NCI-H1092 treated with DMSO at 0.1 percent for 48 hours (cell line): ENCODE measurements at places on chromosomes 11 and 22.

DNA sequence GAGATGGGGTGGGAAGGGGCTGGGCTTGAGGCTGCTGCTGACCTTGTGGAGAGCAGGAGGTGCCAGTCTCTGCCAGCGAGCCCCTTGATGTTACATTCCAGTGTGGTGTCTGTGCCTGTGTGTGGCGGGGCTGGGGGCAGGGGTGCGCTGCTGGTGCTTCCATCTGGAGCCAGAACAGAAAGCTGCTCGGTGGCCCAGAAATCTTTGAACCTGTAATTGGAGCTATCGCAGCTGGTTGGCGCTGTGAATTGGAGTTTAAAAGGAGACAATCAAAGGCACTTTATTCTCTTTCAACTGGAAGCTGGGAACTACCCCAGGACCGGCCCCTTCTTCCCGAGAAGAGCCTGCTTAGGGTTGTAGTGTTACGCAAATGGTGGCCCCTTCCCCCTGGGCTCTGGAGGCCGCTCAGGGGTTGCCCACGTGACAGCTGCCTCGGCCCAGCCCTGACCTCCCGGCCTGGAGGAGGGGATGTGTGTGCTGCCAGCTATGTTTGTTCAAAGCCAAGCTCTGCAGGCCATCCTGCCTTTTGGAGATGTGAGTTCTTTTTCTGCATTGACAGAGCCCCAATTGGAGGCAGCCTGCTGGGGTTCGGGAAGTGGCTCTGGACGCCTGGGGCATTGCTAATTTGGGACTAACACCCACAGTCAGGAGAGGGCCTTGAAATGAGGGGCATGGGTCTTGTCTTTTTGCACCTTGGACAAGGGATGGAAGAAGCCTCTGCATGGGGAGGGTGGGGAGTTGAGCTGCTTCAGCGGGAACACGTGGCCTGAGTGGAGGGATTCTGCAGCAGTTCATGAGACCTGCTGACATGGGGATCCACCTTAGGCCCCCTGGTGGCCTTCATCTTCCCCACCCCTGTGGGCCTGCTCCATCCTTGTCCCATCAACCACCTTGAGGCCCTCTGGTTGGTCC lies 14.0 kb upstream of the ARSA start:
- DNase-seq: no peak

DNA sequence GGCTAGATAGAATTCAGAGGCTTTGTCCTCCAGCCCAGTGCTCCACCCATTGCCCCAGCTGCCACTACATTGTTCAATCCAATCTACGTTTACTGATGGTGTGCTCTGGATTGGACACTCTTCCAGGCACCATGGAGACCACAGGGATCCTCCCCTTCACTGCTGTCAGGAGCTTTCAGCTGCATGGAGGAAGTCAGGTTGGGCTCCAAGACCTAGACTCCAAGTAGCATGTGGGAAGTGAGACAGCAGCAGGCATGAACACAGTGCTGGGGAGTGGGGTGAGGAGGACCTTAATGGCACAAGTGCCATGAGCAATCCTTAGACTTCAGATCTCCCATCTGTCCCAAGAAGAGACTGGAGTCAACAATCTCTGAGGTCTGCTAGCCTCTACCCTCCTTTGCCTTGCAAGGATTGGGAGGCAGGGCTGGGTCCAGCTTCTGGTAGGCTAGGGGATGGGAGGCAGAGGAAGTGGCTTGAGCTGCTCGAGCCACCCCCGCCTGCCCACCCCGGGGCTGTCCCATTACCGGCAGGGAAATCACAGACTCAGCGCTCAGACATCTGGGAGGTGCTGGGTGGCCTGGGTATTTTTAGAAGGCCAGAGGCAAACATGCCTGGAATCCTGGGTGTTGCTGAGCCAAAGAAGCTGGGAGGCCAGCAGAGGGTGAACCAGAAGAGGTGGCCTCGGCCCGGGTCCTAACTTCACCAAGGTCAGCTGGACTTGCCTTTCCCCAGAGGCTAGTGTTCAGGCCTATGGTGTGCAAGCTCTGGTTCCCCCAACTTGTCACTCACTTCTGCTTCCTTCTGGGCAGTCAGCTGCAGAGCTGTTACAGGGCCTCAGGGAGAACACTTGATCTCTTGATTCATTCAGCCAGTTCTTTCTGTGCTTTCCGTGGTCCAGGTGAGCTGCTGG lies 15.2 kb upstream of the FCHSD2 start:
- DNase-seq: no peak

DNA sequence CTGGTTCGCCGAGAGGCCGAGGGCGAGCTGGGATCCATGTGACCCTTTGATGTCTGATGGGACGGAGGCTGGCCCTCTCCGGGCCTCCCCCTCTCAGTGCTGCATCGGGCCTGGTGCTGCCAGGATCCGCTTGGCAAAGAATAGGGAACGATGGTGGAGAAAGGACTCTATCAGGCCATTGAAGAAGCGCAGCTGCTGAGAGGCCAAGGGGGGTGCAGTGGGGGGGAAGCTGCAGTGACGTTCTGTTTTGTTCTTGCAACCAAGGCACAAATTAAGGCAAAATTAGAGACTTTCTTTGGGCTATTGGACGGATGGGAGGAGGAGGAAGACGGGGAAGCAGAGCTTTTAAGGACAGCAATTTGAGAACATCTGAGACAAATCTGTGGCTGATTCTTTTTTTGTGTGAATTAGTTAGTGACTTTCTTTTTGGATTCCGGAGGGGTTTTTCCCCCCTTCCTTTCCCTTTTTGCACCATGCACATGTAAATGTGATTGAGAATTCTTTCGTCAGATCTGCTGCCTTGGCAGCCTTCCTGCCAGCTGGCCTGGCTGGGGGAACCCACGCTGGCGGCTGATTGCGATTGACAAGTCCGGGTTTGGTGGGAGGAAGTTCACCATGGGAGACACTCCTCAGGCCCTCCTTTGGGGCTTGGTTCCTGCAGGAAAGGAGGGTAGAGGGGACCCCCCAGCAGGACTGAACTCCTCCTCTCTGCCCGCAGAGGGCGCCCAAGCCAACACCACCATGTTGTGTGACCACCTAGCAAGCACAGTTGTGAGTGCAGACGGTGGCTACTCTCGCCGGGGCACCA lies 214.6 kb downstream of the NTM start:
- DNase-seq: no peak

- no peak for DNase-seq
Observed at GRCh38 chr11:86760577-86760976, 39.8 kb upstream of the PRSS23 start.

- no peak for DNase-seq
Observed at GRCh38 chr22:44337678-44338004, 24.9 kb upstream of the SHISAL1 start.

- no peak for DNase-seq
Observed at GRCh38 chr22:49321477-49322055, 506.1 kb downstream of the BRD1 start.

- no peak for DNase-seq
Observed at GRCh38 chr22:21069375-21069774, 23.6 kb downstream of the LRRC74B start.

DNA sequence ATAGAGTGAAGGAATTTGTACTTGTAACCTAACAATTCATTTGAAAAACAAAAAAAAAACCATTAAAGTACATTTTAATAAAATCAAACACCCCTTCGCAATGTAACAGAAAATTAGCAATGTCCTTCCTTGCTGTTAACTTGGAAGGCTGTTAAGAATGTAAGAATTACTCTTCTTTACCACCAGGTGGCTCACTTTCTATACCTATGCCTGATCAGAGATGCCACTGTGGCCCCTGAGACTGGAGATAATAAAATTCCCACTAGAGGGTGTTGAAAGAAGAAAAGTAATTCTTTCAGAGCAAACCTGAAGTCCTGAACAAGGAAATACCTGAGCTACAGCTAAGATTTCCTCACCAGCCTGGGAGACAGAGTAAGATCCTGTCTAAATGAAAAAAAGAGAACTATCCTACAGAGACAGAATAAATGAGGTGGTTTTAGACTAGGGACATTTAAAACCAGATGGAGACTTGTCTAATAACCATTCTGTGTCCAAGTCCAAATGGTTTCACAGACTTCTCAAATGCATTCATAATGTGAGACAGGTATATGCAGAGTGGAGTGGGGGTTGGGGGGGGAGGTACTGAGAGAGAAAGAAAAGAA lies 1089.3 kb downstream of the FAM181B start:
- DNase-seq: peak; percentile 26

- DNase-seq: no peak
Observed at GRCh38 chr11:73415854-73416615, 39.8 kb downstream of the RELT start.

GRCh38 chr11:35029979-35030682 lies 108.8 kb upstream of the CD44 start:
- no peak for DNase-seq

- no peak for DNase-seq
Observed at GRCh38 chr22:44207981-44208317, 27.2 kb downstream of the PARVG start.

GRCh38 chr22:27163162-27164137 lies 506.1 kb downstream of the MIAT start:
- DNase-seq: no peak

- no peak for DNase-seq
Observed at GRCh38 chr11:102564110-102564509, 33.6 kb upstream of the MMP7 start.

DNA sequence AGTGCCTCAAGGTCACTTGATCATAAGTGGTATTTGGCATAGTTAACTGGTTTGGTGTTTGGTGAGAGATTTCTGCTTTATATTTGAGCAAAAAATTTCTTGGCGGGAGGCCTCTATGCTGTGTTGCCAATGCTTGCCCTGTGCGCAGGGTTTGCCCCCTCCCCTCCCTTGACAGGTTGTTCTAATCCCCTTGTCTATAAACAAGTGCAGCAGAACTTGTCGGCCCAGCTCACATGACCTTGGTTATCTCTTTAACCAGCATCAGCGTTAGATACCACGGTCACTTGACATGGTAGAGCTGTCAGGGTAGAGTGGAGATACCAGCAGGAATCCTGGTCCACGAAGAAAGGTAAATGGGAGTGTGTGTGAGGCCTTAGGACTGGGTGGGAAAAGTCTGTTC lies 35.6 kb downstream of the MARK2 start:
- DNase-seq: no peak

DNA sequence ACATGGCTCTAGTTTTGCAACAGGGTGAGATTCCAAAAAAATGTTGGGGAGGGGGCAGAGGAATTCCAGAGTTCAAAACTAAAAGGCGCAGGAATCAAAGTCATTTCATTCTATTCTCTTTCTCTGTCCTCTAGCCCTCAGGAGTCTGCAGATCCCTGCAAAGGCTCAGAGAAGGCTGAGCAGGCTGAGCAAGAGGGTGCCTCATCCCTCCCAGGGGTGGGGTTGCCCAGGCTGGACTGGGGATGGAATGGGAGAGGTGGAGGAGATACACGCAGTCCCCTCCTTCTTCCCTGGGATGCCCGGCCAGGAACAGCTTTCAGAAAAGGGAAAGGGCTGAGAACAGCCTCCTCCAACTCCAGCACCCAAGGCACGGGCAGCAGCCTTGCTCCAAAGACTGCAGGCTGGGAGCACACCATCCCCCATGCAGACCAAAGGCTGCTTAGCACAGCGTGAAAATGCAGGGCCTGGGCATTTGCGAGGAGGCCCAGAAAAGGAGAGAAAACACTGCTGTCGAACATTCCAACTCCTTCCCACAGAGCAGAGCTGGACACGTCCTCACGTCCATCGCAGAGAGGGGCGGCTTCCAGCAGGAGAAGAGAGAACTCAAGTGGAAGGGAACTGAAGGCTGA lies 51.8 kb downstream of the MN1 start:
- no peak for DNase-seq

DNA sequence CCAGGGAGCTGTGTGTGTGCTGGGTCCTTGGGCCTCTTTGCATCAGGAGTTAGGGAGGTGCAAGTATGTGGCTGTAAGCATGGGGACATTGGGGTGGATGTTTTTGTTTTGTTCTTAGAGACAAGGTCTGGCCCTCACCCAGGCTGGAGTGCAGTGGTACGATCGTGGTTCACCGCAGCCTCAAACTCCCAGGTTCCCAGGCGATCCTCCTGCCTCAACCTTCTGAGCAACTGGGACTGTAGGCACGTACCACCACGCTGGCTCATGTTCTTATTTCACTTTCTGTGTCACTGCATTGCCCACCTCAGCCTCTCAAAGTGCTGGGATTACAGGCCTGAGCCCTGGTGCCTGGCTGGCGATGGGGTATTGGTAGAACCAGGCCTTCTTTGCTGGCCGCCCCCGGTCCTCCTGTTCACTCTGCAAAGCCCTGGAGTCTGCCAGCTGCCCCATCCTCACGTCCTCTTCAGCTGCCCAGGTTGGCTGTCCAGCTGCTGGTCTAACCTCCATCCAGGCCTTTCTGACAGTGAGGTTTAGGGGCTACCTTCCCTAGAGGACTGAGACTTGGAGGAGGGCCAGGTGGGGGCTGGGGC lies 851 bp upstream of the GRAMD4 start:
- no peak for DNase-seq

DNA sequence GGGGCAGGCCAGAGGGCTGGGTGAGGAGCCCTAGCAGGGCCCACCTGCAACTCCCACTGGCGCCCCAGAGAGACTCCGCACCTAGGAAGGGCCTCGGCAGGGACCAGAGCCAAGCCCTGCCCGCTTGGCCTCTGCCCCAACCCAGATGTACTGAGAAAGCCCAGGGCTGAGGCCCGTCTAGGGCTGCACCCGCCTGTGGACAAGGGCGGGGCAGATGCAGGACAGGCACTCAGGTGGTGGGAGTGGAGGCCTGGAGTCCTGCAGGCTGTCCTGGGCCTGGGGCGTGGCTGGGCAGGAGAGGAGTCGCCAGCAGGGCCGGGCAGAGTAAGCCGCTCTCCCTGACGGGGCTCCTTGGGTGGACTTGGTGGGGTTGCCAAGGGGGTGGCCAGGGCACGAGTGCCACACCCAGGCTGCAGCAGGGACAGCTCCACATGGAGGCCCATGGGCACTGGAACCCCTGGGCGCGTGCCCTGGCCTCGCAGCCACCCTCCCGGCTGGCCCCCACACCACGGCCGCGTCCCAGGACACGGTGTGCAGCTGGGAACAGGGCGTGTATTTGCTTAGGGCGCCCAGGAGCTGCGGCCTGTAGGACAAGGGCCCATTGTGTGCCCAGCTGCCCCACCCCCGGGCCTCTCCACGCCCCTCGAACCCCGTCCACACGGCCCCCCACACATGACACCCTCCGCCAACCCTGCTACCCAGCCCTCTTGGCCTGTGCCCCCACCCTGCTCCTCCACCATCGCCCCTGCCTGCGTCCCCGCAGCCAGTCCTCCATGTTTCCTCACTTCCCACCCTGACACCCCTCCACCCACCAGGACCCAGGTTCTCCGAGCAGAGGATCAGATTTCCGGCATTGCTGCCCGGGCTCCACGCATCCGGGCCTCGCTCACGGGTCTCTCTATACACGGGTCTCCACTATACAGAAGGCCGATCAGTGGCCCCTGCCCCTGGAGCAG lies 11.3 kb upstream of the PIM3 start:
- no peak for DNase-seq

- DNase-seq: no peak
Observed at GRCh38 chr11:107370390-107370789, 87.2 kb downstream of the CWF19L2 start.
